Skin of body (tissue), 3 donors: ENCODE measurements at places on chromosomes 7 and 10. TPM values are rescaled to one million over a fixed set of nuclear protein-coding genes. Genes with fewer than 3 reads are reported as not detected.
A peak's percentile ranks its signal among the peaks of the same experiment; 100 is the strongest.

- no peak for DNase-seq
These were observed 1.1 kb downstream of the ALOX5 start for GRCh38 chr10:45375101-45375500.

DNA sequence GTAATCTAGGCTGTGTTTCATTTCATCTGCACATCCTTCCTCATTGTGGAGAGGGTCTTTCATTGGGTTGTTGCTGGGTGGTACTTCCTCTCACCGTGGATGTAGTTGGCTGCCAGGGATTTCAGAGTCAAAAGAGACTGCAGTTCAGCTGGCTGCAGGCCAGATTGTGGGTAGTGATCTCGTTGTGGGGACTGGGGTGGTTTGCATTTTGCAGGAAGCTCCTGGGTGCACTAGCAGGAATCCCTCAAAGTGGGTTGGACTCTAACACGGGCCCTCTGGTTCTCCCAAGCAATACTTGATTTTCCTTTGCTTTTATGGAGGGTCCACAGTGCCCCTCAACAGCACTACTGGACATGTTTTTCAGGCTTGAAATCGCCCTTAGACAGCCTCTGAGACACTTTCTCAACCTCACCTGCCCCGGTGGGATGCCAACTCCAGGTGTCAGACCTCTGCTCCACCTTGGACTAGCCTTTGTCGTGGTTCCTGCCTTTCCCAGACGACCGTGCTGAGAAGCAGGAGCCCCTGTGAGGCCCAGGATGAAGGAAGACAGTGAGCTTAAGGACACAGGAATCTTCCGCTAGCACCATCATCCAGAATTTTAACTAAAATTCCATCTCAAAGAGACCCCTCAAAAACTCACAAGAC lies 23.9 kb upstream of the ZNF273 start:
- no peak for DNase-seq

DNA sequence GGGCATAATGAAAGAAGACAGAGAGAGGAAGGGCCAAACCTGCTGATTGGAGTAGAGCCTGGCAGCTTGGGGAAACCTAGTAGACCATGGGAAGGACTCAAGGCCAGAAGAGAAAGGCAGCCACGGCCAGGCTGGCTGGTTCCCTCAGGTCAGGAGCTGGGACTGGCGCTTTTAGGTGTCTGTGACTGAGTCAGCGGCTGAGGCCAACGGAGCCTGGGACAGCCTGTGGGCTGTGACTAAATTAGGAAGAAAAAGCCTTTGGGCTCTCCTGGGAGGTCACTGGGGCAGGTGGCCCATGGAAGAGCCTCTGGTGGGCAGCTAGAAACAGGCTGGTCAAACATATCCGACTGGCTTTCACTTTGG lies 108.9 kb upstream of the PDCD4 start:
- DNase-seq = no peak

Gene PPRC1
- 23.3 TPM for total RNA-seq

DNA sequence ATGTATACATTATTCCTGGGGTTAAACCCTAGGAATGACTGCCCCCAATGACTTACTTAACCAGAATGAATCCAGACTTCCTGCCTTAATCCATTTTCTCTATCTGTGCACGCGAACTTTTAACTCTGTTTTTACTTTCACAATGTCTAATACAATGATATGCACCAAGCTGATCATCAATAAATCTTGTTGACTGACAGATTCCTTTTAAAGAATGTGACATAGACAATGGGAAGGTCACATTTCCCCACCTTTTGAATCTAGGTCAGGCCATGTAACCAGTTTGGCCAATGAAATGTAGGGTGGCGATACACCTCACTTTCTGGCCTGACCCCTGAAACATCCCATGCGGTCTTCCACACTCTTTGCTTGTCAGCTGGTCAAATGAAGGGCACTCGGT lies 23.2 kb upstream of the ELAPOR2 start:
- DNase-seq = no peak

Gene RBP3
- total RNA-seq = not detected

GRCh38 chr7:90830308-90830707 lies 234.2 kb downstream of the CDK14 start:
- DNase-seq = no peak

- DNase-seq = peak; percentile 91
These were observed 724 bp downstream of the BBIP1 start for GRCh38 chr10:110918269-110918642.

DNA sequence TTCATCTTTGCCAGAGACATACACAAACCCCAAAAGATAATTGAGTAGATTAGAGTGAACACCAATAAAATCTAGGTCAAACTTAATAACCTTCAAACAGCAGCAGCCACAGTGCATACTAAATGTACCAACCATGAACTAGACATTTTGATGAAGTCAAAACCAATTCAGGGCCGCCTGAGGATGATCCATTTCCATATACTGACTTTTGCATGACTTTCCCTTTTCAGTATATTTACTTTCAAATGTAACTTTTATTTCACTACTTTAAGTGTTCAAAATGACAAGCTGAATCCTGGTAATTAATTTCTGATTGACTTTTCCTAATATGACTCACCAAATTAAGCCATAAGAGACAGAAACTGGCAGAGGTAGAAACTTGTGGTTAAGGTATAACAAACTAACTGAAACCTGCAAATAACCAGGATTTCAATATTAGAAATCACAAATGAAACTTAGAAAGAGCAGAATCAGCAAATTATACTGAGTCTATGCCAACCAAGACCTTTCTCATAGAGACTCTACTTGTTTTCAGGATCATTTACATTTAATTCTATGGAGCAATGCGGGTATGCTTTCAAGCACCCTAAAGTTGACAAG lies 171.9 kb upstream of the LRRN3 start:
- no peak for DNase-seq

DNA sequence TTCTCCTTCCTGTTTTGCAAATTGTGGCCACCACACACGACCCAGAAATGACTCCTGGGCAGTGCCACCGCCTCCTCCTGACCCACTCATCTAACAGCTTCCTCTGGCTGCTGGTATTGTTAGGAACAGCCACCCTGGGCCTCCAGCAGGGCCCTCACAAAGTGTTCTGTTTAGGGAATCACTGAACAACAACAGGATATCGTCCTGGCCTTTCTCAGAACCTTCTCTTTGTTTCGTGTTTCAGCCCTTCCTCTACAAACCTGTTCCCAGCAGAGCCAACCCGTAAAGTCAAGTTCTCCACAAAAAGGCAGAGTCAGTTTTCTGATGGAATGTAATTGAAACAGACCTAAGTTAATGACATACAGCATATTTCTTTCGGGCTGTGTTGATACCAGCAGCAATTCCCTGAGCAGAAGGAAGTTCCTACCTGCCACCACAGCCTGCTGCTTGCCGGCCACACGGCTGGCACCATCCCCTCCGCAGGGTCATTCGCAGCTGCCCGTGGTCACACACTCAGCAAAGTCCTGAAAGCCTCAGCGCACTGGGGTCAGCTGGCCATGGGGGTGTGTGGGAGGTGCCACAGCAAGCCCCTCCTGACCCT lies 91.7 kb upstream of the PITRM1 start:
- DNase-seq = no peak

Gene TMEM184A
- 7.7 TPM for total RNA-seq

- DNase-seq = no peak
These were observed 1.7 kb upstream of the HOXA13 start for GRCh38 chr7:27201580-27202017.

Gene GIMAP8
- 5.4 TPM for total RNA-seq

DNA sequence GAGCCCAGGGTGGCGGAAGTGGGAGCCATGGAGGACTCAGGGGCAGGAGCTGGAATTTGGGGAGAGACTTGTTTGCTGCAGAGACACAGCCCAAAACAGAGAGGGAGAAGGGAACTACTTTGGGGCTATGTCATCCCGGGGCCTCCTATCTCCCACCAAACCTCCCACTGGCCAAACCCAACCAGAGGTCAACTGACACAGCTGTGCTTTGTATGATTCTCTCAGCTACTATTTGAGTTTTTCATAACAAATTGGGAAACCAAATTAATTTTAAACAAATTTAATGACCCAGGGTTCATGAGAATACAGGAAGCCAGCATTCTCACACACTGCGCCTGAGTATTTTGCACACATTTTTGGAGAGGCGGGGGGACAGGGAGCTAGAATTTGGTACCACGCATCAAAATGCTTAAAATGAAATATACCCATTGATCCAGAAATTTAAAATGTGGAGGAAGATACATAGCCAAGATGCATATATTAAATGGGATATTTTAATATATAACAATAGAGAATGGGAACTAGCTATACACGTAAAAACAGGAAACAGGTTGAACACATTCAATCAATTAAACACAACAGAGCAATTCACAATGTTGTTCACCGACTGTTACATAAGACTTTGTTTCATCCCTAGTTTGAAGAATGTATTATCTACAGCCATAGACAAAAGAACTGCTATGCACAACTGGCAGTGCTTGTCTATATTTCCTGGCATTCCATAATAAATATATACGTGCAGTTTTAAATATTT lies 105.3 kb downstream of the PARD3 start:
- DNase-seq = no peak

DNA sequence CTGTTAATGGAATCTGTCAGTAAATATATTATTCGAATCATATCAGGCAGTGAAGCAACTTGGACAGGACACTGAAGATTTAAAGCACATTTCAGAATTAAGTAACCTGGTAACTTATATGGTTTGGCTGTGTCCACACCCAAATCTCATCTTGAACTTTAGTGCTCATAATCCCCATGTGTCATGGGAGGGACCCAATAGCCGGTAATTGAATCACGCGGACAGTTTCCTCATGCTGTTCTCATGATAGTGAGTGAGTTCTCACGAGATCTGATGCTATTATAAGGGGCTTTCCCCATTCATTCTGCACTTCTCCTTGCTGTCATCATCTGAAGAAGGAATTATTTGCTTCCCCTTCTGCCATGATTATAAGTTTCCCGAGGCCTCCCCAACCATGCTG lies 83.2 kb upstream of the COL1A2 start:
- DNase-seq = peak; percentile 56

- no peak for DNase-seq
These were observed at the start of gene IRF5 for GRCh38 chr7:128937647-128938543. Gene IRF5 (plus strand): TSS chr7:128937927. CDS start chr7:128942082, 4,155 bp downstream.

Gene KCNH2
- total RNA-seq = 0.99 TPM

- no peak for DNase-seq
These were observed 375.6 kb downstream of the GLRX3 start for GRCh38 chr10:130511766-130512165.

Gene C7orf33
- not detected for total RNA-seq

DNA sequence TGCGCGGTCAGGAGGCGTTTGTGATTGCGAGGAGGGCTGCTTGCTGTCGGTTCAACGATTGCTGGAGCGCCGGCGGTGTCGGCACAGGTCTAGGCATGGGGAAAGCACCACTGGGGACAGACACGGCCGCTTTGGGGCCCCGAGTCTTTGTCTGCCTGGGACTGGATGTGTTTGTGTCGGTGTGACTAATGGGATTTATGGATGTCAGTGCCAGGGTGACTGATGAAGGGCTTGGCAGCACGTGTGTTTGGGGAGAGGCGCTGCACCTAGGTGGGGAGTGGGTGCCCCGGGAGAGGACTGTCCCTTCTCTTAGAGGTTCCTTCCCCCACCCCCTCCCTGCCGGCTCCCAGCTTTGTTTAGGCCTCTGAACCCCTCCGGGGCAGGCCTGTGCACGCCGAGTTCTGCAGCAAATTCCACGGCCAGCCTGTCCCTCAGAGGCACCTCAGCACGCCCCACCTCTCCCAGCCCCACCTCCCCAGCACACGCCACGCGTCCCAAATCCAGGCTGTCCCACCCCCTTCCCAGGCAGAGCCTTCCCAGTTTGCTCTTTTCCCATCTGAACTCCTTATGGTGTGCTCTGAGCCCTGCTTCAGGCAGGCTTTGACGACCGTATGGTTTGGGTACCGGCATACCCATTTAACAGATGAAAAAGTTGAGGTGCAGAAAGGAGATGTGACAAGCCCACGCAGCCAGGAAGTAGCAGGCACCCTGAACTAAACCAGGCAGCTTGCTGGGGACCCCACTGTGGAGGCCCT lies 6.4 kb upstream of the TNRC18 start:
- peak; percentile 68 for DNase-seq

Gene TFEC
- 2.2 TPM for total RNA-seq

GRCh38 chr7:158274996-158275395 lies 312.6 kb downstream of the PTPRN2 start:
- DNase-seq = no peak
